Gastroesophageal sphincter (tissue), 4 donors: ENCODE measurements at places on chromosomes 5 and 9. TPM values are rescaled to one million over a fixed set of nuclear protein-coding genes. Genes with fewer than 3 reads are reported as not detected.

DNA sequence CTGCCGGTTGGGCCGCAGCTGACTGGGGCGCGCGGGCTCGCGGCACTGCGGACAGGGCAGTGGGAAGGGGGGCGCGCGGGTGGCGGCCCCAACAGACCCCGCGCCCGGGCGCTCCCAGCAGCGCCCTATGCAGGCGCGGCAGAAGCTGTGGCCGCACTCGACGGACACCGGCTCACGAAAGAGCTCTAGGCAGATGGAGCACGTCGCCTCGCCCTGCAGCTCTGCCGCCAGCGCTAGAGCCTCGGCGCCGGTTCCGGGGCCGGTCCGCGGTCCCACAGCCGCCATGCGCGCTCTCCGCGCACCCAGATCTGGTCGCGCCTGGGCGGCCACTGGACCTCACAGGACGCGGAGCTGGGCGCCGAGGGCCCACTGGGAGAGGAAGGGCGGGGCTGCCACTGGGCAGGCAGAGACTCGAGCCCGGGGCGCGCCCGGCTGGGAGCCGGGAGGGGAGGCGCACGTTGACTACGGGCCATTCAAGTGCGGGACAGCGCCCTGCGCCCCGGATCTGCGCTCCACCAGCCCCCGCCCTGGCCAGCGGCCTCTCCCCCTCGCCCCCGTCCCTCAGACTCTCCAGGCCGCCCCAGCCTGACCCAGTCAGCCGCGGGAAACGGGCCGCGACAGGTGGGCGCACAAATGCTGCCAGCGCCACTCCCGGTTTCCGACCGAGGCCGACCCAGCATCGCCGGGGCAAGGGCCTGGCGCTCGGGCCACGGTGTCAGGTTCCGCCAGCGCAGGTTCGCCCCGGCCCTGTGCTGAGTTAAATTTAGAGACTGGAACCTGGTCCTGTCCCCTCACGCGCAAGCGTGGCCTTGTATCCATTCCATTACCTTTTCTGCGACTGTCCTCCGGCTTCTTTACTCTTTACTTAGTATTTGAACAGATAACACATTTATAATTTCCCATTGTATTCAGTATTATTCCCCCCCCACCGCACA is at the start of gene TRIM7:
Gene TRIM7 (minus strand): TSS at position 371 of the 935 bp plus-strand sequence. CDS start 86 bp downstream, at position 285.
- ATAC-seq = peak; percentile 19

GRCh38 chr5:111486926-111487325 is 25.4 kb downstream of the STARD4 start:
- ATAC-seq = no peak

DNA sequence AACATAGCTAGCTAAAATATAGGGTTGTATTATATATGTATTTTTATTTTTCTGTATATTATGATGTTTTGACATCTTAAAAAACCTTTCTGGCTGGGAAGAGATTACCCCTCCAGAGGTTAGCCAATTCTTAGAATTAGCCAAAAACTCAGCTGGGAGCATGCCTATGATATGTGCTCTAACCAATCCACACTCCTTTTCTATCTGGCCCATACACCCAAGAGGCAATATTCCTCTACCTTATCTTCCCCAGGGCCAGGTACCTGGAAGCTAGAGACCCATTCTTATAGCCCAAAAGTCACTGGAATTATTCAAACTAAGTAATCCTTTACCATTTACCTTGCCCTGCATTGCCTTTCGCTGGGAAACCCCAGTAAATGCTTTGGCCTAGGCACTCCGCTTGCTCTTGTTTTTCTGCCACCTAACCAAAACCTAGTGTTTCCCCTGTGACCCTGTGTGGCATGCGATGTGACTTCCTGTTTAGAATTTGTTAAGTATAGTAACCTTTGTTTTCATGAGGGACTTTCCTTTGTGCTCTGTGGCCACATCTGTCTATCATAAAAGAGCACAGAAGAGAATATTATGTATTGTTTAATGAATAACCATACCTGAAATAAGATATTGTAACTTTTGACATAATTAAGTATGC is 37.4 kb downstream of the CSNK1G3 start:
- ATAC-seq = no peak

The COL27A1 gene
- total RNA-seq = 4.2 TPM

DNA sequence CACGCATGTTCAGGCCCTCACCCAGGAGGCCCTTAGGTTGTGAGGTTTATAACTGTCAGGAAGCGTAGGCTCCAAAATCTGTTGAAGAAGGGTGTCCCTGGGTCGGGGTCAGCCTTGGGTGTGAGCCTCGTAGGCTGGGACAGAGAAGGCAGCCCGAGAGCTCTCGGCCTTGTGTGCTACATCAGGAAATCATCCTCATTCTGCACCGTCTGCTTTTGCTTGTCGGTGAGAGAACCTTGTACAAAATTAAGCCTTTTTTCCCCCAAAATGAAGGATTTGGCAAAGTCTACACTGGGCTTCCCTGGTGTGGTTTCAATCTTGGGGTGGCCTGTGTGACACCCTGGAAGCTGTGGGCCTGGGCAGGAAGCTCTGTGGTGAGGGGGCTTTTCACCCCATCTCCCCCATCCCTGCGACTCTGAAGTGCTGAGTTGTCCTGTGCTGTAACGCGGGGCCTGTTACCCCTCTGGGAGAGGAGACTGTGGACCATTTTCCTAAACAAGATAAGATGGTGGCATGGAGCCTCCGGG is 55.3 kb downstream of the AHRR start:
- ATAC-seq = no peak

The SPATA6L gene
- 0.69 TPM for total RNA-seq

The FBXW11 gene
- total RNA-seq = 88.3 TPM

GRCh38 chr5:109485030-109485429 is 75.3 kb upstream of the PJA2 start:
- peak; percentile 65 for ATAC-seq

GRCh38 chr5:135160036-135160675 is 126.1 kb upstream of the PITX1 start:
- ATAC-seq = no peak

GRCh38 chr5:127839496-127840197 is 136.5 kb downstream of the CCDC192 start:
- no peak for ATAC-seq

The TICAM2 gene
- total RNA-seq = 1.6 TPM

GRCh38 chr5:56112526-56113121 is 117.9 kb upstream of the IL6ST start:
- ATAC-seq = no peak

DNA sequence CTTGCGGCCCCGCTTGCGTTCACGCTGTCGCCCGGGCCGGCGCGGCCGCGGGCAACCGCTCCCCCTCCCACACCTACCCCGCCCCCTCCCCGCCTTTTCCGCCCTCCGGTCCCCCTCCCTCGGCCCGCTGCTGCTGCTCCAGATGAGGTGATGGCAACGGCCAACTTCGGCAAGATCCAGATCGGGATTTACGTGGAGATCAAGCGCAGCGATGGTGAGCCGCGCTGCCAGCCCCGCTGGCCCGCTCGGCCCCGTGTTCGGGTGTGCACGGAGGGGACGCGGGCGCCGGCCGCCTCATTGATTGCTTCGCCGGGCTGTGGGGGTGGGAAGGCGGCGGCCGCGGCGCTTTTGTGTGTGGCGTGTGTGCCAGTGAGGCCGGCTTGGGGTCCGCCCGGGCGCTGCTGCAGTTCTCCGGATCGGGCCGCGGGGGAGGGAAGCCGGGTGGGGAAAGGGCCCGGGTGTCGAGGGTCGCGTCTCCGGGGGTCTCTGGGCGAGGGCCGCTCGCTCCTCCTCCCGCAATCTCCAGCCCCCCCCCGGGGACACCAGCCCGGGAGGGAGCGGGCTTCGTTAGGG is 403 bp downstream of the KIF2A start:
- peak; percentile 62 for ATAC-seq

DNA sequence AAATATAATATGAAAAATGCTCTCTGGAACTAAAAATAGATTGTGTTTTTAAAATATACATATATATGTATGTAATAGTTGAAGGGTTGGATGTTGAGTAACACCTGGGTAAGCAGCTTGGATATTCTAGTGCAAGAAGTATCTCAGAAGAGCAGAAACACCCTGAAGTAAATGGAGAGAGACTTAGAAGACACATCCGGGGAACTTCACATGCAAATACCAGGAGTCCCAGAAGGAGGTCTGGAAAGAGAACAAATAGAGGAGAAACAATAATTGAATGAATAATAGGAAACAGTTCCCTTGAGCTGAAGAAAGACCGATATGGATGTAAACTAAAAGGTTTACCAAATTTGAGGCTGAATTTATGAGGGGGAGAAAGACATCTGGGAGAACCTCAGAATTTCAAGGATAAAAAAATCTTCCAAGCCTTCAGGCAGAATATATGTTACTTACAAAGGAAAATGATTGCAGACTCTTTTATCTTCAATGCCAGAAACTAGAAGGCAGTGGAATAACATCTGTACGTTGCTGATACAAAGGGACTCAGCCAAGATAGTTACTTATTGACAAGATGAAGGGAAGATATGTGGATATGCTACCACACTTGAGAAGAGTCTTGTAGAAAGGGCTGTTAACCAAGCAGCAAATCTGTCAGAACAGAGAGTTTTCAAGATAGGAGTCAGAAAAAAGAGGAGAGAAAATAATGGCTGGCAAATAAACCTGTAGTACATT is 42.7 kb downstream of the HSDL2 start:
- ATAC-seq = no peak

DNA sequence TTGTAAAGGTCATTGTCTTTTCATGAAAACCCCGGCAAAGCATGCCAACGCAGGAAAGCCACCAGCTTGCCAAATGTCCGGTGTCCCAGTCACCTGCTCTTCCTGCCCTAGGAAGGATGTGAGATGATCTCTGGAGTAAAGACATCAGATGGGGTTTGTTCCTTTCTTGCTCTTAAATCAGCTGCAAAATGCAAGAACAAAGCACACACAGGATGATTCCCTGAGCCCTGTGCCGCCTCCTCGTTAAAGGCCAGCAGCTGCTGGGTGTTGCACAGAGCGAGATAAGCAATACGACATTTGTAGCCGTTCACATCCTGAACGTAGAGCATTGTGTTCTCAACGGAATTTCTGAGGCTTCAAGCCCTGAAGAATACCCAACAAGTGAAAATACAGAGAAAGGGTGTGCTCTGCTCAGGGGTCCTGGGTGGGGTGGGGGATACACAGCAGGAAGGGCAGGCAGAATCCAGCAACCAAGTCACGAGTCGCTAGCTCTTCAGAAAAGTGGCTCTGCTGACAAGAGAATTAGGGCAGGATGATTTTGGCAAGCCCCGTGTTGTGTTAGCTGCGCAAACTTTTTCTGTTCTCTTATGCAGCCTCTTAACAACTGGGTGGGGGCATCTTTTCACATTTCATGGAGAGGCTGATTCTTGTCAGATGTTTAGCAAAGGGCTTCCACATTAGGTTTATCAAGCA is 229.2 kb upstream of the MAP3K1 start:
- peak; percentile 67 for ATAC-seq

The PCDHB12 gene
- 2.7 TPM for total RNA-seq

The LCN12 gene
- total RNA-seq = not detected

DNA sequence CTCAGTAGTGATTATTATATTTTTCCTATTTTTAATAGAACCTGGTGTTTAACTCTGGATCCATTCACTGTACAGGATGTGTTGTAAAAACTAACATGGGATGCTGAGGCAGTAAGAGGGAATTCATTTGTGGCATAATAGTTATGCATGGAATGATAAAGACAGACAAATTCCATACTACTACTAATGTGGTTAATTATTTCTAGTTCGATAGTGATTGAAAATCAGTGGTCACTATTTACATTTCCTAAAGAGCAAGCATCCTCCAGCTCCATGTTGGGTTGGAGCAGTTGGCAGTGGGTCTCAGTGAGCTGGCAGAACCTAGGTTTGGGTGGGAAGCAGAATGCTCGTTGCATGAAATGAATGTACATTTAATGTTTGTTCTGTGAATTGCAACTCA is 122.6 kb downstream of the SAXO1 start:
- no peak for ATAC-seq

- ATAC-seq = no peak
Observed at GRCh38 chr9:118324706-118325105, 620.5 kb downstream of the TLR4 start.

The CTSV gene
- 0.19 TPM for total RNA-seq

- ATAC-seq = no peak
Observed at GRCh38 chr5:133735346-133735745, 123.0 kb upstream of the FSTL4 start.

DNA sequence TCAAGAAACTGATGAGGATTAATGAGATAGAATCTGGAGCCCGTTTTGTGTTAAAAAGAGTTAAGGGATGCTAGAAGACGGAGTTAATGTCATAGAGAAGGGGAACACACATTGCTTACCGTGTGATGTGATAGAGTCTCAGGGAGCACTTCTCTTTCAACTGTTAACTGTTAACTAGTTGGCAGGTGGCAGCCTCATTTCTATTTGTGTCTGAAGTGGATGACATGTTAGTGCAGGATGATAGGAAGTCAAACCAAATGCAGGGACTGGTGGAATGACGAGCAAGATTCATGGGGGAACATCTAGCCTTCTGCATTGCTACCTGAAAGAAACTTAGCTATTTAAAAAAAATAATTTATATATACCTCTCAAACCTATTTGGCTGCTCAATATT is 222.7 kb downstream of the MAST4 start:
- ATAC-seq = no peak

DNA sequence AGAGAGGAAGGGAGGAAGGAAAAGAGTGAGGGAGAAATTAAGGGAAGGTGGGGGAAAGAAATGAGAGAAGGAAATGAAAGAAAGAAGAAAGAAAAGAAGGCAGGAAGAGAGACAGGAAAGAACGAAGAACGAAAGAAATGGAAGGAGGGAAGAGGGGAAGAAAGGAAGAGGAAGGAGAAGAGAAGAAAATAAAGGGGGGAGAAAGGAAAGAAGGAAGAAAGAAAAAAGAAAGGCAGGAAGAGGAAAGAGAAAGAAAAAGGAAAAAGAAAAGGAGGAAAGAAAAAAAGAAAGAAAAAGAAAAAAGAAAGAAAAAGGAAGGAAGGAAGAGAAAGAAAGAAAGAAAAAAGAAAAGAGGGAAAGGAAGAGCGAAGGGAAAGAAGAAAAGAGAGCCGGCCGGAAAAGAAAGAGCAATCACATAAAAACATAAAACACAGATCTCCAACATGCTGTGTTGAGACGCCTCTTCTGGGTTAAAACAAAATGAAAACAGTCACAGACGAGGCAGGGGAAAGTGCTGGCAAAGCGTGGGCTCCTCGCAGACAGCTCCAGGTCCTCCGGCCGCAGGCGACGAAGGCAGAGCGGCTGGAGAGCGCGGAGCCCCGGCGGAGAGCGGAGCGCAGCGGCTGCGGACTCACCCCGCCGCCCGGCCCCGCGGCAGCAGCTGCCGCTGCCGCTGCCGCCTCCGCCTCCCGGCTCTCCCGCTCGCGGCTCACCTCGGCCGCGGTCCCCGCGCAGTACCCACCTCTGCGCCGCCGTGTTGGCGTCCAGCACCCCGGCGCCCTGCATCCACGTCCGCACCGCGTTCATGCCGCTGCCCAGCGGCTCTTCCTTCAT is 896 bp downstream of the EBF1 start:
- no peak for ATAC-seq

GRCh38 chr5:143495110-143495509 is 91.6 kb upstream of the NR3C1 start:
- ATAC-seq = no peak

The ANKRD31 gene
- total RNA-seq = 0.27 TPM

GRCh38 chr5:104998169-104998568 is 1435.6 kb upstream of the NUDT12 start:
- no peak for ATAC-seq

GRCh38 chr5:148145916-148146315 is 22.4 kb upstream of the SPINK14 start:
- ATAC-seq = no peak

- no peak for ATAC-seq
Observed at GRCh38 chr5:179796877-179797608, 3.3 kb downstream of the LTC4S start.
